Body of pancreas (tissue), 4 donors: ENCODE measurements at places on chromosomes 11 and 22.

DNA sequence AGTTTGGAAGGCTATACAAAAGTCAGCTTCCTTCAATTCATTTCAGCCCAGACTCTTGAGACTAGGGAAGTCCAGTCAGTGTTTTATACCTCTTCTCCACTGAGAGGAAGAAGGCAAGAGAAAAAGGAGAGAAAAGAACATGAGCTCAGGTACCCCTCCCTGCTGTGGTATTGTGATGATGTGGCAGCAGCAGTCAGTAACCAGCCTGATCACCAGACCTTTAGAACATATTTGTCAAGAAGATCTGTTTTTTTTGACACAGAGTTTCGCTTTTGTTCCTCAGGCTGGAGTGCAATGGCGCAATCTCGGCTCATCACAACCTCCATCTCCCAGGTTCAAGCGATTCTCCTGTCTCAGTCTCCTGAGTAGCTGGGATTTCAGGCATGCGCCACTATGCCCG, 21.2 kb upstream of the RPS13 start:
- H3K36me3 ChIP-seq = peaks cover 5% of the 10 kb centered on the region
- no peaks in the 10 kb centered on the region for H3K4me1 ChIP-seq
- DNase-seq = no peak
- H3K27me3 ChIP-seq = no peaks in the 10 kb centered on the region

- no peak overlapping the region for H3K27ac ChIP-seq
- no peak for DNase-seq
- peak overlapping the region; percentile 7 for H3K4me3 ChIP-seq
- peaks cover 26% of the 10 kb centered on the region for H3K4me1 ChIP-seq
Observed at GRCh38 chr11:27718346-27718862, 18.1 kb upstream of the BDNF start.

DNA sequence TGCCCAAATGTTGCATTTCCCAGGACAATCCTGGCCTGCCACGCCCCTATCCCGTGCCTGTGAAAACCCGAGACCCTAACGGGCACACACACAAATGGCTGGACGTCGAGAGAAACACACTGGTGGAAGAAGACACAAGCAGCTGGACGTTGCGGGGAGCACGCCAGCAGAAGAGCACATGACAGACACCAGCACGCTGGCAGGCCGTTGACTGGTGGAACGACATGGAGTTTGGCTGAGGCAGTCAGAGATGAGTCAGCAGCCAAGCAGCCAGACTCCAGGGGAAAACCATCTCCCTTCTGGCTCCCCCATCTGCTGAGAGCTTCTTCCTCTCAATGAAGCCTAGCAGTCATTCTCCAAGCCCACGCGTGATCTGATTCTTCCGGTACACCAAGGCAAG, 606.7 kb upstream of the LRRC4C start:
- H3K27ac ChIP-seq = no peak overlapping the region
- H3K27me3 ChIP-seq = no peaks in the 10 kb centered on the region
- H3K36me3 ChIP-seq = no peaks in the 10 kb centered on the region
- no peaks in the 10 kb centered on the region for H3K4me1 ChIP-seq
- no peak overlapping the region for H3K4me3 ChIP-seq

DNA sequence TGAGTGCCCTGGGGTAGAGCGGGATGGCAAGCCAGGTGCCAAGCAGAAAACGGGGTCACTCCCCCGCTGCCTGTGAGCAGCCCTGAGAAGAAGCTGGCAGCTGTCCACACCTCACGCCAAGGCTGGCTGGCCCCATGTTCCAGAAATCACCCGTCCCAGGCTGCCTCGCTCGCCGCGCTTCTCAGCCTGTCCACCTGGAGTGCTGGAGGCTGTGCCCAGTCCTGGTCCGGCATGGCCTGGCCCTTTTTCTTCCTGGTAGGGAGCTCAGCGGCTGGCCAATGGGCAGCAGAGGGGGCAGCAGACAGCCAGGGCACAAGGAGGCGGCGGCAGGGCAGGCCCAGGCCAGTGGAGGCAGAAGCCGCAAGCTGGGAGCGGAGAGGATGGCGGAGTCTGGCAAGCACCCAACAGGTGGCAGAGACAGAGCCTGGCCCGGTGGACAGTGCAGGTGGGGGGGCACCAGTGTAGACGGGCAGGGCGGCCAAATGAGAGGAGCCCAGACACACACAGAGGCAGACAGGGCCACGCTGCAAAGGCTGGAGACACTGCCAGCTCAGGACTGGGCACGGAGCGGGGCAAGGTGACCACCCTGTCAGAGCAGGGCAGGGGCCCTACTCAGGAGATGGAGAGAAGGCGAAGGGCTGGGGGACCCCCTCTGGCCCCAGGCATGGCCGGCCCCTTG, 37.2 kb upstream of the TH start:
- DNase-seq = peak; percentile 61
- H3K27ac ChIP-seq = peak overlapping the region; percentile 36
- H3K36me3 ChIP-seq = no peaks in the 10 kb centered on the region
- H3K27me3 ChIP-seq = no peaks in the 10 kb centered on the region
- H3K4me1 ChIP-seq = peaks cover 43% of the 10 kb centered on the region

DNA sequence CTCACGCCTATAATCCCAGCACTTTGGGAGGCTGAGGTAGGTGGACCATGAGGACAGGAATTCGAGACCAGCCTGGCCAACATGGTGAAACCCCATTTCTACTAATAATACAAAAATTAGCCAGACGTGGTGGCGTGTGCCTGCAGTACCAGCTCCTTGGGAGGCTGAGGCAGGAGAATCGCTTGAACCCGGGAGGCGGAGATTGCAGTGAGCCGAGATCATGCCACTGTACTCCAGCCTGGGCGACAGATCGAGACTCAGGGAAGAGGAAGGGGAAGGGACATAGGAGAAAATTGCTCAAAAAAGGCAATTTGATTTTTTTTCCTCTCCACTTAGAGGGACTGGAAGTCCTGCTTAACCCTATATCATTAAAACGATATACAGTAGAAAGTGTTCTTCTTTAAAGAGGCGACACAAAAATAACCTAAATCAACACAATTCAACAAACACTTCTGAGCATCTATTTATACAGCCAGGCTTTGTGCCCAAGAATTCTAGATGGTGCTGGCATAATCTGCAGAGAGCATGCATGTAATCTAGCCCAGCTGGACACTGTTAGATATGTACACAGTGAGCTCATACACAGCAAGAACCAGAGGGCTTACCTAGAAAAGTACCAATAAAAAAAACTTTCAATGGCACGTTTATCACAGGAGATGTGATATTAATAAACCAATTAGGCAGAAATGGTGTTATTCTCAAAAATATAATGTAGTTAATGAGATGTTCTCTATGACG, 20.9 kb upstream of the DENND5A start:
- no peak overlapping the region for H3K27ac ChIP-seq
- no peak overlapping the region for H3K4me3 ChIP-seq
- DNase-seq = no peak
- H3K27me3 ChIP-seq = no peaks in the 10 kb centered on the region
- H3K4me1 ChIP-seq = no peaks in the 10 kb centered on the region
- H3K36me3 ChIP-seq = no peaks in the 10 kb centered on the region

- no peaks in the 10 kb centered on the region for H3K27me3 ChIP-seq
- H3K36me3 ChIP-seq = no peaks in the 10 kb centered on the region
- no peak for DNase-seq
- H3K4me3 ChIP-seq = no peak overlapping the region
- H3K4me1 ChIP-seq = no peaks in the 10 kb centered on the region
Observed at GRCh38 chr11:92828556-92828955, 140.9 kb upstream of the MTNR1B start.

DNA sequence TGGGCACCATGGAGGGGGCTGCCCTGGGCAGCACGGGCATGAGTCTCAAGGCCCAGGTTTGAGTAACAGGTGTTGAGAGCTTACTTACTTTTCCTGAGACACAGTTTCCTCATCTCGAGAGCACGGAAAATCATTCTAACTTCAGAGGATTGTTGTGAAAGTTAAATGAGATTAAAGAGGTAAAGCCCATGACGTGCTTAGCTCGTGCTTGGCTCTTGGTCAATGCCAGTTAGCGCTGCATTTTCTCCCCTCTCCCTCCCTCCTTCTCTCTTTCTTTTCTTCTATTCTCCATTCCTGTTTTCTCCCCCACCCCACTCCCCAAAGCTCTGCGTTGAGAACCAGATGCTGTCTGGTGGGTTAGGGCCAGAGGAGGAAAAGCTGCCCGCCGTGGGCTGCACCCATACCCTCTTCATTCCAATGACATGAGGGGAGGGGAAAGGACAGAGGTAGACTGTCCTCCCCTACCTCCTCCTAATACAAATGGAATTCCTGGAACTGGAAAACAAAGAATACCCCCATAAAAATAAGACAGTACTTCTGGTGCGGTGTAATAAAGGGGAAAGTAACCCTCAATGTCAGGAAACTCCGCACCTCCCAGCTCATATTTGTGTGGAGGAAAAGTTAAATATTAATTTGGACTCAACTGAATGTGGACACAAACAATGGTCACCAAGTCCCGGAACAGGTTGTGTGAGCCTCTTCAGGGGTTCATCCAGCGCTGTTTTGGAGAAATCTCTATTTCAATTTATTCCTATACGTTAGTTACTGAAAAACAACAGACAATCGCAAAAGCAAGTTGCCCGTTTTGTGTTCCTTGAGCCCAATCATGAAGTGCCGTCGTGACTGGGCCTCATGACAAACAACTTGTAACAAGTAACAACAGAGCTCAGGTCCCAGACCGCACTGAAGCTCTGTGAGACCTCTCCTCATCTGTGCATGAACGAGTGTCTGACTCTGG, 54.8 kb upstream of the B3GAT1 start:
- no peak for DNase-seq
- H3K27me3 ChIP-seq = no peaks in the 10 kb centered on the region
- no peaks in the 10 kb centered on the region for H3K36me3 ChIP-seq
- H3K4me1 ChIP-seq = peaks cover 13% of the 10 kb centered on the region

DNA sequence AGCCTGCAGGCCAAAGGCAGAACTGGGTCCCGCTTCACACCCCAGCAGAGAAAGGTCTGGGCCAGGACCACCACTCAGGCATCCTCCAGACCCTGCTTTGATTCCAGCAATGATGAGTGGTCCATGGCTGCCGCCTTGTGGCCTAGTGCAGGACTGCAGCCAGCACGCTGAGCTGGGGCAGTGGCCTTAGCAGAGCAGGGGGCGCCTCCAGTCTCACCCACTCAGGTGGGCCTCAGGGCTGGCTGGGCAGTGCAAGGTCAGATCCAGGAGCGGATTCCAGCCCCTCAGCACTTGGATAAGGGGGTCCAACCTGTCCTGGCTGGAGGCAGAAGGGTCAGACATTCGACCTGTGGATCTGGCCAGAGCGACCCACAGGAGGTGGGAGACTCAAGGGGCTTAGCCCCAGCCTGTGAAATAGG, 9.6 kb upstream of the PDE2A start:
- DNase-seq = peak; percentile 58
- H3K27ac ChIP-seq = no peak overlapping the region
- peaks cover 4% of the 10 kb centered on the region for H3K27me3 ChIP-seq
- H3K36me3 ChIP-seq = peaks cover 4% of the 10 kb centered on the region

- H3K4me3 ChIP-seq = no peak overlapping the region
- H3K4me1 ChIP-seq = no peaks in the 10 kb centered on the region
- H3K36me3 ChIP-seq = no peaks in the 10 kb centered on the region
- H3K27me3 ChIP-seq = no peaks in the 10 kb centered on the region
Observed at GRCh38 chr11:109695696-109696095, 273.7 kb downstream of the C11orf87 start.

DNA sequence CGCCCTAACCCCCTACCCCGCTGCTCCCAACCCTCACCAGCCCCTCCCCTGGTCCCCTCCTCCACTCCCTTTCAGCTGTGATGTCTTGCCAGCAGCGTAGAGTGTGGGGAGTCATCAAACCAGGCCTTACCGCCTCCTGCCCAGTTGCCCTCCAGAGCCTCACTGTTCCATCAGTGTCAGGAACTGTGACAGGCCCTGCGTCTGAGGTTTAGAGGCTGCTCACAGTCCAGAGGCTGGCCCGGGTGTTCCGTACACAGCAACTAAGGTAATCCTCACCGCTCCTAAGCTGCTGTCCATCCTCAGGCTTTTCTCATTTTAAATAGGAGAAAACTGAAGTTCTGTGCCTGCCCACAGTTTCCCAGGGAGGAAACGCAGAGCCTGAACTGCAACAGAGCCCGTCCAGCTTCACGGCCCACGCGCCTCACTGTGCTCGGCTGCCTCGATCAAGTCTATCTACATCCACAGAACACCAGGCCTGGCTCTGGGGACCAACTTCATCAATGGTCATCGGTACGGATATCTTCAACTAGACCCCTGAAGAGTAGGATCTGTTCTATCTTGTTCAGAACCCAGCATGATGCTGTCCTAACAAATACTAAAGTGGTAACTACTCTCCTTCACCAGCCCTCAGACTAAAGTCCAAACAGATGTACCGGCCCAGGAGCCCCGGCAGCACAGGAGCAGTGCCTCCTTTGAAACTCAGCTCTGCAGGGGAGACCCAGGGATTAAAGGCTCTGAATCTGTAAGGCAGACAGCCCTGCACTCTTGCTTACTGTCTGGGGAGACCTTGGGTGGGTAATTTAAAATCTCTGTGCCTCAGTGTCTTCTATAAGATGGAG, 10.3 kb downstream of the VPS37C start:
- H3K36me3 ChIP-seq = no peaks in the 10 kb centered on the region
- peaks cover 79% of the 10 kb centered on the region for H3K4me1 ChIP-seq
- H3K4me3 ChIP-seq = no peak overlapping the region
- no peak overlapping the region for H3K27ac ChIP-seq

- H3K4me1 ChIP-seq = peaks cover 18% of the 10 kb centered on the region
- peak; percentile 98 for DNase-seq
- peaks cover 1% of the 10 kb centered on the region for H3K36me3 ChIP-seq
- H3K4me3 ChIP-seq = peak within 1 kb of the TSS; percentile 90
Observed at GRCh38 chr22:19479355-19480172, at the start of gene CDC45. Gene CDC45, plus strand, starts transcription at chr22:19479920. Its CDS starts 49 bp downstream, at chr22:19479969.

DNA sequence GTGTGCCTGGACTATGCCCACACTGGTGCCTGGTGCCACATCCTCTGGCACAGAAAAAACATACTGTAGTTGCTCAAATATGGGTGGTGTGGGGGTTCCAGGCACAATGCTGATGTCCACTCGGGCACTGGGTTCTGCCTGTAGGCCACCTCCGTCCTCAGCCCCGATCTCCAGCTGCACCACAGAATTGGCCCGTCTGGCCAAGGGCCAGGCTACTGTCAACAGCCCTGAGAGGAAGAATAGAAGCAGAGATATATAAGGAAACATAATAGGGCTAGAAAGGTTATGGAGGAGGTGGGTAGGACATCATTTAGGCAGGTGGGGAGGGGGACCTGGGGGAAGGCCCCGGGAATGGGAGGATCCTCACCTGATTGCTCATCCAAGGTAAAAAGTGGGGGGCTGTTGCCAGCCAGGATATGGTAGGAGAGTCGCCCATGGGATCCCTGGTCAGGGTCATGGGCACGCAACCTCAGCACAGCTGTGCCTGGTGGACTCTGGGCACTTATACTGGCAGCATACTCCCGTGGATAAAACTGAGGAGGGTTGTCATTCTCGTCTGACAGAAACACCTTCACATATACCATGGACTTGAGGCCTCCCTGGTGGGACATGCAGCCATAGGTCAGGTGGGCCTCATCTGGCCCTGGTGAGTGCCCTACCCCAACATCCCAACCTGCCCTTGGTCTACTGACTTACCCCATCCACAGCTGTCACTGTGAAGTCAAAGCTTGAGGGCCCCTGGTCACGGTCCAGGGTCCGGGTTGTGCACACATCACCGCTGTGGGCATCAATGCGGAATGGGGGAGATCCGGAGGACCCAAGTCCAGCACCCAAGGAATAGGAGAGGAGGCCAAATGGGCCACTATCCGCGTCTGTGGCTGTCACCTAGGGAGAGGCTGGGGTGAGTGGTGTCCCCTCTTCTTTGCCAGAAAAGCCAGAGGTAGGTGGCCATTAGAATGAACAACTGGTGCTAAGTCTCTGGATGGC, 14.5 kb upstream of the TPP1 start:
- no peak for DNase-seq

- no peak overlapping the region for H3K27ac ChIP-seq
- H3K27me3 ChIP-seq = peaks cover 3% of the 10 kb centered on the region
- H3K36me3 ChIP-seq = no peaks in the 10 kb centered on the region
Observed at GRCh38 chr11:118139578-118139977, 13.0 kb downstream of the SCN4B start.

GRCh38 chr11:70397336-70397982, 870 bp upstream of the CTTN start:
- no peaks in the 10 kb centered on the region for H3K36me3 ChIP-seq
- H3K4me1 ChIP-seq = peaks cover 29% of the 10 kb centered on the region
- no peaks in the 10 kb centered on the region for H3K27me3 ChIP-seq
- H3K27ac ChIP-seq = peak overlapping the region; percentile 90
- peak; percentile 31 for DNase-seq
